ENCODE measurements at places on chromosomes 3 and 15.

DNA sequence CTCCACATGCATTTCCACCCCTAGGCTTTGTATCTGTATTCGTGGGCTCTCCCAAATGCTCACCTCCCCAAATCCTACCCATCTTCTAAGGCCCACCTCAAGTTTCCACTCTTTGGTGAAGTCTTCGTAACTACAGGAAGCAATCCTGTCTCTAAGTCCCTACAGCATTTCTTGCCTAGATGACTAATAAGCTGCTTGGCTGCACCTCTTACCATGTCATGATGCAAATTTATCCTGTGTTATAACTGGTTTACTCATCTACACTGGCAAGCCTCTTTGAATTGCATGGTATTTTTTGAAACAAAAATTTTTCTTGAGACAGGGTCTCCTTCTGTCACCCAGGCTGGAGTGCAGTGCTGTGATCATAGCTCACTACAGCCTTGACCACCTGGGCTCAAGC is 73.3 kb downstream of the SETMAR start:
- no peak for DNase-seq

DNA sequence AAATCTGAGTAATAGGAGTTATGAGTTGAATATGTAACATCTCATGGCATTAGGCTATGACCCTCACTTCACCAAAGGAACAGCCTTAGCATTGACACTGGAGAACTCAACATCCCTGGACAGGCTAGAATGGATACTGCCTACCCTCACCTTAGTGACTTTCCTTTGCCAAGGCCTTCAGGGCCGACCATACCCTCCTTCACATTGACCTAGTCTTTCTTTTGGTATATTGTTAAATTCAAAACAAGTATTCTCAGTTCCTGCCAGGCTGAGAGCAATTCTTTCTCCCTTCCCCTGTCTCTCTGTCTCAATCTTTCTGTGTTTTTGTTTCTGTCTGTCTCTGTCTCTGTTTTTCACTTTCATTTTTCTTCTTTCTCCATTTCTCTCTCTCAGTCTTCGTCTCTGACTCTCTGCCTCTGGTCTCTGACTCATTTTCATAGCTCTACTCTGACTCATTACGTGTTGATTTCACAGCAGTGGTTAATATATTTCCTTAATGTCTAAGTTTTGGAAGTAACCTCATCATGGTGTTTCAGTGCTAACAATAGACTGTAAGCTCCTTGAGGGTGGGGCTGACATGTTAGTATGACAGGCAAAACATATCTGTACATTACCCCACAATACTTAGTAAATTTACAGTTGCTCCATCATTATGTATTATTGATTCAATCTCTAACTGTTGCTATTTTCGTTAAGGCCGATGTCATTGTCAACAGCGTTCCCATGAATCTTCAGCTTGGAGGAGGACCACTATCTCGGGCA is 32.5 kb downstream of the PARP15 start:
- no peak for DNase-seq

DNA sequence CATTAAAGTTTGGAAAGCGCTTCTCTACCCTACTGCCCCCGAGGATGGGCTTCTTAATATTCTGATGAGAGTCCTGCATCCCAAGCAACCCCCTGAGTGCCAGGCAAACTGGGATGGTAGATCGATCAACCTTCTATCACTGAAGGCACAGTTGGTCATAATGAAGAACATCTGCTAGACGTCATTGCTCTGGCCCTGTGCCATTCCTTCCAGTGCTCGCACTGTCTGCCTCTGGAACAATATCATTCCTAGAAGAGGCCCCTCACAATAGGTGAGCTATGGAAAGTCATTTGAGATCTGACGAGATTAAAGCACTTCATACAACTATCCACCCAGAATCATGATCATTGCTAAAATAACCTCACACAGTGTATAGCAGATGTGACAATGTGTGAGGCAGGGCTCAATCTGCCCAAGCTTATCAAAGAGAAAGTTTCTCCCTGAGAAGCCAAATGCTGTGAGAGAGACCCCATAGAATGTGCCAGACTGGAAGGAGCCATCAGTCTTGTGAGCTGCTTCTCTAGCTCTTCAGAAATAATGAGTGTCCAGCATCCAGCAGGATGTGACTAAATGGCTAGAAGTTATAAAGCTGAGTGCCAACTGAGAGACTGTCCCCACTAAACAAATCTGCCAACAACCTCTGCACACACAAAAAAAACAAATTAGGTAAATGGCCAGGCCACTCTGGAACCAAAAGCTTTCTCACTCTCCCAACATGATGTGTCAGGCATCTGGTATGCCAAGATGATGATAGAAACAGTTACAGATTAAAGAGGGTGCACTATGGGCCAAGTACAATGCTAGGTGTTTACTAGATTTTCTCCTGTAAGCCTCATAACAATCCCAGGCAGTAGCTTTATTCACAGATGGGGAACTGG is 165.5 kb downstream of the NECTIN3 start:
- no peak for DNase-seq

DNA sequence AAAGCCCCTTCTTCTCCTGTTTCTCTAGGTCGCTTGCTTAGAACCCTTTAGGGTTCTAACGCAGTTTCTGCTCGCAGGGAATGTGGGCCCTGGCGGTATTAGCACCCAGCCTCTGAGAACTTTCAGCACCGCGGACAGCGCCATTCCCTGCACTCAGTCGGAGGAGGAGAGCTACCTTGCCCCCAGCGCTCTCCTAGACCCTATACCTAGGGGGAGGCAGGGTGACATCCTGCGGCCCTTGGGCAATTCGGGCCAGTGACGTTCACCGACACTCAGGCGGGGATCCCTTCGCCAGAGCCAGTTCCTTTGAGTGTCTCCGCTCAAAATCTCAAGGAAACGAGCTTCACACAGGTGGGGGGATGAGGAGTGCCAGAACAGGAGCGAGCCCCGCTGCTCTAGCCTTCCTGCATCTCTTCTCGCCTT is 1.3 kb downstream of the SLC7A14 start:
- no peak for DNase-seq

GRCh38 chr3:74590620-74591262 is 23.7 kb downstream of the CNTN3 start:
- no peak for DNase-seq

GRCh38 chr3:123104550-123104949 is 37.7 kb downstream of the PDIA5 start:
- DNase-seq: no peak

GRCh38 chr3:52213901-52214300 is 11.5 kb downstream of the TLR9 start:
- no peak for DNase-seq

- no peak for DNase-seq
Measured at GRCh38 chr3:120410116-120410515, 40.7 kb downstream of the FSTL1 start.

DNA sequence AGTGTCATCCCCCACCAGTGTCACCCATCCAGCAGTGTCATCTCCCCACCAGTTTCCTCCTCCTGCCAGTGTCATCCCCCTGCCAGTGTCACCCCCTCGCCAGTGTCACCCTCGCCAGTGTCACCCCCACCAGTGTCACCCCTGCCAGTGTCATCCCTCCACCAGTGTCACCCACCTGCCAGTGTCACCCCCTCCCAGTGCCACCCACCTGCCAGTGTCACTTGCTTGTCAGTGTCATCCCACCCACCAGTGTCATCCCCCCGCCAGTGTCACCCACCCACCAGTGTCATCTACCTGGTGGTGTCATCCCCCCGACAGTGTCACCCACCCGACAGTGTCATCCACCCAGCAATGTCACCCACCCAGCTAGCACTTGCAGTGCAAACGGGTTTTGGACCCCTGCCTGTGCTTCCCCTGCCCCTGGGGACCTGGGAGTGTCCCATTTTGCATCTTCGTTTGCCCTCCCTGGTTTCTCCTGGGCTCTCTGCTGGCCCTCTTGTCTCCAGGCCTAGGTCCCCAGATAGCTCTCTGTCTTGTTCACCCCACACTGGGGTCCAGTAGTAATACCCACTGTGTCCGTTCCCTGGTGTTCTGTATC is 99.8 kb upstream of the PRR20G start:
- DNase-seq: no peak

DNA sequence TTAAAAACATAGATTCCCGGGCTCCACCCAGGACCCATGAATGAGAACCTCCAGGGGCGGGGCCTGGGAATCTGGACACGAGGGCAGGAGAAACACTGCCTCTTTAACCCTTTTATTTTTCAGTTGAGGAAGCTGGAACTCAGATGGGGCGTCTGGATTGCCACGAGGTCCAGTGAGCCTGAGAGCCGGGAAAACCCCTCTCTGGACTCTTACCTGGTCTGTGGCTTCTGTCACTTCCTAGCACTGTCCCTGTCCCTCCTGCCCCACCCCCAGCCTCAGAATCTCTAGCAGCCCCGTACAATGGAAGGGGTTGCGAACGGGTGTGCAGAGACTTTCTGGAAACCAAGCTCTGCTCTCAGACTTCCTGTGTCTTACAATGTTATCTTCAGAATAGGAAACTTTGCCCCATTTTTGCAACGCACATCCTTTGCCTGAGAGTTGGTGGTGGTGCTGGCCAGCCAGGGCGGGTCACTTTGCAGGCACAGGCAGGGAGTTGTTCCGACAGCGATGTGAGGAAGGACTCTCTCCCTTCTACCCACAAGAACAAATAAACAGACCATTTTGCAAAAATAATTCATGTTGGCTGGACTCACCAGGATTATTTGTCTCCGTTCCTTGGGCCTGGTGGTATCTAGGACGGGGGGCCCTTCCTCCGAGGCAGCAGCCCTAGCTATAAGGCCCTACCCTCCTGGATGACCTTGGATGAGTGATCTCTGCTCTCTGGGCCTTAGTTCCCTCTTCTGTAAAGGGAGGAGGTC is 59.1 kb downstream of the SMAD6 start:
- DNase-seq: no peak

DNA sequence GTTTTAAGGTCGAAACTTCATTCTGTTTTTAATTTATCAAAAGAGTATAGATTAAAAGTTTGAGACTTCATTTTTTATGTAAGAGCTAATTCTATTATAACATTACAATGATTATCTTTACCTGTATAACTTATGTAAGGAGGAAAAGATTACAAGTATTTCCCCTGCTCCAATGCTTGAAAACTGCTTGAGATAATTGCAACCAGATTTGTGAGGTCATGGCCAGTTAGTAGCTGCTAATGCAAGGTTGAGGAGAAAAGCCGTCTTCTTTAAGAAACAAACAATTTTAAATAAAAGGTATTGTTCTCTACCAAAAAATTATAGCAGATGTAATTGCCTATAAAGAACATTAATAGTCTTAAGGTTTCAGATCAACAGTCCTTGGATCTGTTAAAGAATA is 208.3 kb upstream of the UBE2E2 start:
- no peak for DNase-seq

GRCh38 chr3:9879830-9880549 is at the start of gene CIDEC:
CIDEC (minus strand) TSS chr3:9880253; CDS start chr3:9878486, 1,767 bp downstream.
- DNase-seq: no peak

DNA sequence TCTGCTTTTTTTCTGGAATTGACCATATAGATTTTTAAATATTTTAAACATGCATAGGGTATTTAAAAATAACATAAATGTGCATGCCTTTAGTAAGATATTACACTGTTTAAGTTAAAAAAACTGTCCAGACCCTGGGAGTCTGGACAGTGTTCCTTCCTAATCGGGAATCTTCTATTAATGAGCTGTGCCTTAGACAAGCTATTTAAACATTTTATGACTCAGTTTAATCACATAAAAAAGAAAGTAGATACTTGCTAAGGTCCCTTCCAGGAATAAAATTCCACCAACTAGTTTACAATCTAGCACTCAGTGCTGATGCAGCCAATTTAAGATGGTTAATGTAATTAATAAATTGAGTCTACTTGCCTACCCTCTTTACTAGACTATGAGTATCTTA is 140.4 kb upstream of the DPH6 start:
- no peak for DNase-seq

DNA sequence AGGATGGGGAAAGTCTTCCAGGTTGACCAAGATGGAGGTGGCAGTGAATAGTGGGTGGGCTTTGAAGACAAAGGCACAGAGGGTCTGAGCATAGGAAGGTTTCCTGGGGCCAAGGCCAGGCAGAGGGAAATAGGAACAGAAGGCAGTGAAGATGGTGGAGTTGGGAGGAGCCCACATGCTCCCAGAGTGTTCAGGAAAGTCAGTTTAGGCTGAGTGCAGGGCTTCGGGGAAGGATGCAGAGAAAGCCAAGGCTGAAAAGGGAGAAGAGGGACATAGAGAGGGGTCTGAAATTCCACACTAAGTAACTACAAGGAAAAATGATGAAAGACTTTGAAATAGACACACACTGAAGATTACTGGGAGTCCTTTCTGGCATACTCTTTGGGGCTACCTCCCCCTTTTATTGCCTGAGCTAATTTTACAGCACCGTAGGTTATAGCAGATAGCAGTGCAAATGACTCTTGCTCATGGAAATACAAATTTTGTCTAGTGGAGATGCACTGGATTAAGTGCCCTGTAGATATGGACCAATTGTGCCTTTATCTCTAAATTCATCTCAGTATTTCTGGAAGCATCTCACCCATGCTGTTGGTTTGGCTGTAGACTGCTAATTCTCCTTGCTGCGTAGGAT is 3.8 kb downstream of the CX3CR1 start:
- DNase-seq: no peak

GRCh38 chr15:87682527-87682926 is 574.0 kb downstream of the NTRK3 start:
- DNase-seq: no peak

- DNase-seq: no peak
Measured at GRCh38 chr3:99394831-99395778, 243.3 kb upstream of the COL8A1 start.

DNA sequence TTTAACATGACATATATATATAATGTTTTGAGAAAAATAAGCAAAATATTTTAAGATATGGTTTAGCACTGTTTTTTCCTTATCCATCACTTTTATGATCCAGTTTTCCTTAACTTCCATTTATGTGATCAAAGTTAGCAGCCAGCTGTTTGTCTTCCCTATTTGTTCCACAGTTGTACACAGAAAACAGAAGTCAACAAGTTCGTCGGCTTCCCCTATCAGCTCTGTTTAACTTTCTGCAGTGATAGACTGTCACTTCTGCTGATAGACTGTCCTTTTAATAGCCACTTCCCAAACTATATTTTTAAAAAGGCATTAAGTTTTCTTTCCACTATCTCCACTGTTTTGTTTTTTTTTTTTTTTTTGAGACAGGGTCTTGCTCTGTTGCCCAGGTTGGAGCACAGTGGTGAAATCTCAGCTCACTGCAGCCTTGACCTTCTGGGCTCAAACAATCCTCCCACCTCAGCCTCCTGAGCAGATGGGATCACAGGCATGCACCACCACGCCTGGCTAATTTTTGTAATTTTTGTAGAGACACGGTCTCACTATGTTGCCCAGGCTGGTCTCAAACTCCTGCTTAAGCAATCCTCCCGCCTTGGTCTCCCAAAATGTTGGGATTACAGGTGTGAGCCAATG is 7.2 kb downstream of the FSD2 start:
- no peak for DNase-seq
